ENCODE measurements at places on chromosomes 5 and 9.

- DNase-seq = no peak
Observed at GRCh38 chr9:14881006-14881405, 29.2 kb downstream of the FREM1 start.

GRCh38 chr9:129549684-129550083 is 71.2 kb downstream of the C9orf50 start:
- no peak for DNase-seq

DNA sequence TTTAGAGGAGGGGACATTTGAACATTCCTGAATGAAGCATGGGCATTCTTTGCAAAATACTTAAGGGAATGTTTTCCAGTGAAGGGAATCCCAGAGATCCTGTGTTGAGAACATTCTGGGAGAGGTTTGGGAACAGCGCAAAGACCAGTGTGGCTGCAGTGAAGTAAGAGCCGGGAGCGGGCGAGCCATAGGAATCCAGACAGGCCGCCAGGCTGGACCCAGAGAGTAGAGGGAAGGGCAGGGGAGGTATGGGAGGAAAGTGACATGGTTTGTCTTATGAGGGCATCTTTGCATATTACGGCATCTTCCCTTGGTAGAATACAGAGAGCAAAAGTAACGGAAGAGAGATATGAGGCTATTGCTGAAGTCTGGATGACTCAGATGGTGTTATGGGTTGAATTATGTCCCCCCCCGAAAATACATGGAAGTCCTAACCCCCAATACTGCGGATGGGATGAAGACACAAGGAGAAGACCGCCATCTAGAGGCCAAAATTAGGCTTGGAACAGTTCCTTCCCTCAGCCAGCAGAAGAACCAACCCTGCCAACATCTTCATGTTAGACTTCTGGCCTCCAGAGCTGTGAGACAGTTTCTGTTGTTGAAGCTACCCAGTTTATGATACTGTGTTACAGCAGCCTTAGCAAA is 268.2 kb downstream of the MAST4 start:
- no peak for DNase-seq

GRCh38 chr9:121735065-121735792 is 83.8 kb downstream of the DAB2IP start:
- no peak for DNase-seq

DNA sequence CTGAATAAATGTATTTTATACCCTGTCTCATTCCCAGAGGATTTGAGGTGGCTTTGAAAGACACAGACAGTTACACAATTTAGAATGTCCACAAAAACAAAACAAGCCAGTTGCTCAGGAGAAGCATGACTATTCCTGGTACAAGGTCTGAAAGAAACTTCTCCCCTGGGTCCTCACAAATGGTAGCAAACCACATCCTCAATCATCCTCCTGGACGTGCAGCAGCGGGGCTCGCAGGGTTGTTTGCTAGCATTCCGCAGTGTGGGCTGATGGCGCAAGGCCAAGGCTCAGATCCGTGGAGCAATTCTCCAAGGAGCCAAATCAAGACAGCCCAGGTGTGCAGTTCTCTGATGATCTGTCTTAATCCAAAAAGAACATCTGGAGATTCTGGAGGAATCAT is 210.3 kb downstream of the ACTL7B start:
- DNase-seq = no peak

DNA sequence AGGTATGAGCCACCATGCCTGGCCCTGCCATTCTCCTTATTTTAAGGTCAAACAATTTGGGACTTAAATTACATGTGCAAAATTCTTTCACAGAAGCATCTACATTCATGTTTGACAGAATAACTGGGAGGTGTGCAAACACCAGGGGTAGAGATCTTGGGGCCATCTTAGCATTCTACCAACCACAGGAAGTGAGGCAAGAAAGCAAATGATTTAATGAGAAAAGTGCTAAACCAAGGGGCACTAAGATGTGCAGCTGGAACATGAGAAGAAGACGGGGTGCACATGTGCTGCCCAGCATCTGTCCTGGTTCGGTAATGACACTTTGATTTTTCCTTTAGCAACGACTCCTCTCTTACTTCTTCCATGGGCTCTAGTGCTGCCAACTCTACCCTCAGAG is 1.2 kb upstream of the F12 start:
- DNase-seq = no peak

DNA sequence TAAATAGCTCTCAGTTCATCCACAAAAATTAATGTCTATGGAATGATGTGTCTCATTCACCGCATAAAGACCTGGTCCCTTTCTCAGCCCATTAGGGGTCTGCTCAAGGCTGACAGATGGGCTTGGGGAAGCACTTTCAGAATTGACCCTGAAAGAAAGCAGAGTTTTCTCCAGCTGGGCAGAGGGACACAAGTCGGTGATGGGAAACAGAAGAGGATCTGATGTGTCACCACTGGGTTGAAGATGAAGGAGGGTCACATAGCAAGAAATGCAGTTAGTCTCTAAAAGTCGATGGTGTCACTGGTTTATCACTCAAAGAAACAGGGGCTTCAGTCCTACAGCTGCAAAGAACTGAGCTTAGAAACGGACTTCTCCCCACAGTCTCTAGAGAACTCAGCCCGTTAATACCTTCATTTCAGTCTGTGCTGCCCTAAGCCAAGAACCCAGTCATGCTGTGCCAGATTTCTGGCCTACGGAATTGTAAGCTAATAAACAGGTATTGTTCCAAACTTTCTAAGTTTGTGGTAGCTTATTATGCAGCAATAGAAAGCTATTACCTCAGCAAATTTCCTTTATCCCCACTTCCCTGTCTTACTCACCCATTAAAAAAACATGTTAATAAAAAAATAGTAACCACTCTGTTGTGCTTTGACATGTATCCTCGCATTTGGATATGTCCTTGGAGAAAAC is 64.6 kb downstream of the ADAMTS12 start:
- DNase-seq = no peak

- no peak for DNase-seq
Observed at GRCh38 chr9:134734270-134734669, 92.7 kb downstream of the COL5A1 start.

DNA sequence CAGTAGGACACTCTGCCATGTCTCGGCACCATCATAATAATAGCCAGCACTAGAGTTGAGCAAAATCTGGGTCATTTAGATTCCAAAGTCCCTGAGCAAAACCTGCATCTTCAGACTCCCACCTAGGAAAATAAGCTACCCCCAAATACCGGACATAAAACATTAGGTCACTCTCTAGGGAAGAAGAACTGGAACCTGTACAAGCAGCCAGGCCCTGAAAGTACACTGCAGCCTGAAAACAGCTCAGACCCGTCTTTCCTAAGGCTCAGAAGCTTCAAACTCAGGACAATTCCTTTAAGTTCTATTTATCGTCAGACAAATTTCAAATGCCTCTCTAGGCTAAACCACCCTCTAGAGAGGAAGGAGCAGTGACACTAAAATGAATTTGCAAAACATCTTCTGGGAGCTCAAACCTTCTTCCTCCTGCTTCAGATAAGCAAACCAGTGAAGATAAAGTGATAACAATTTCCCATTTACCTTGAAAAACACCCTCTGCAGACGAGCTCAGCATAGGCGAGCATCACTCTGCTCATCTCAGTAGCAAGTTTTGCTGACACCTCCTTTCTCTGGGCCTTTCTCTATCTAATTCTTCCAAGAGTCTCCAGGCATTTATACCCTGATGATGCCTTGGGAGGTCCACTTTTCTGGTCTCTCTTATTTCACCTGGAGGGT is 34.0 kb downstream of the ADAM19 start:
- no peak for DNase-seq

DNA sequence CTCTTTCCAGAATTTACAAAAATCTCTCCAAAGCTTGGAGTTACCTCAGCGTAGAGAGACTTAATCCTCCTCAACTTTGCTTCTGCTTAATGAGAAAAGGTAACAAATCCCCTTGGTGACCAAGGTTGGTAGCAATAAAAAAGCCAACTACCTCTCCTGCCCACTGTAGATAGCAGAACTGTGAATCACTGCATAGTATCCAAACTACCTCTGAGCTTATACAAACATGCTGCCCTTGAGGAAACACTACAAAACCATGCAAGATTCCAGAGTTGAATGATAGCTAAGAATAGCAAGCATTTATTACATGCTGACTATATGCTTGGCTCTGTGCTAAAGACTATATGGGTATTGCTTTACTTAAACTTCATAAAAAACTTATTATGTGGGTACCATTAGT is 2.8 kb upstream of the ADAMTS12 start:
- no peak for DNase-seq

- DNase-seq = no peak
Observed at GRCh38 chr5:74767579-74767913, 497 bp downstream of the NSA2 start.

DNA sequence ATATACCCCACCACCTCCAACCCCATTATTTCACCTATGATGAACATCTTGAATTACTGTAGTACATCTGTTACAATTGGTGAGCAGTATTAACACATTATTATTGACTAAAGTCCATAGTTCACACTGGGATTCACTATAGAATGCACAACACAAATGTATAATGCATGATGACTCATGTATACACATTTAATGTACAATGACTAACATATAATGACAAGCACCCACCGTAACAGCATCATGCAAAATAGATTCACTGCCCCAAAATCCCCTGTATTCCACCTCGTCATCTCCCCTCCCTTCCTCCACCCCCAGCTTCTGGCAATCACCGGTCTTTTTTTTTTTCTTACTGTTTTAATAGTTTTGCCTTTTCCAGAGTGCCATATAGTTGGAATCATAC is 47.1 kb upstream of the NEK6 start:
- peak; percentile 36 for DNase-seq

GRCh38 chr9:13215791-13216554 is 63.5 kb downstream of the MPDZ start:
- no peak for DNase-seq

- no peak for DNase-seq
Observed at GRCh38 chr5:67730917-67731474, 484.6 kb upstream of the PIK3R1 start.

DNA sequence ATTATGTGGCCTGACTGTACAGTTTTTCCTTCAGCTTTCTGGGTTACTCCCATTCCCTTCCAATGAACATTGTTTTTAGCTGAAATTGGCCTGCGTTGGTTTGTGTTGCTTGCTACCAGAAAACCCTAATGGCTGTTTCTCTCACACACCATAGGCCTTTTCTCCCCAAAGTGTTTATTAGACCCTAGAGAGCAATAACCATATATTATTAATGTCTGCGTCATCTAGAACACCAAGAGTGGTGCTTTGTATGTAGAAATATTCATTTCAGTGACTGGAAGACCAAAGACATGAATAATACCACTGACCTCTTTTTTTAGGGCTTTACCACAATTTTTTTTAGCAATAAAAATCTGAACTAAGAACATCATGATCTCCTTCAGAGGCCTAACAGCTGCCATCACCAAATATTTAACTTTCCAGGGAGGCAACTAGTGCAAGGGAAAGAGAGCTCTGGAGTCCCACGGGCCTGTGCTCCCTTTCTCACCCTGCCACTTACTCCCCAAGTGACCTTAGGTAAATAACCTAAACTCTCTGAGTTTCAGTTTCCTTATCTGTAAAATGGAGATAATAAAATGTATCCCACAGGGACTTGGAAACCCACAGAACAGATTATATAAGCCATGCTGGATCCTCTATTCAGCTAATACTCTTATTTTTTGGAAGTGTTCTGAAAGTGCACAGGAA is 201.9 kb upstream of the ISL1 start:
- DNase-seq = no peak

- peak; percentile 28 for DNase-seq
Observed at GRCh38 chr9:5489630-5490490, 20.5 kb upstream of the PDCD1LG2 start.

- no peak for DNase-seq
Observed at GRCh38 chr9:89664010-89664409, 59.2 kb downstream of the GADD45G start.

Data from CD4-positive, alpha-beta T cell treated with Interferon gamma for 1 hour (primary cell).